Gastroesophageal sphincter (tissue), 4 donors: ENCODE measurements at places on chromosomes 11 and 22.
A peak's percentile ranks its signal among the peaks of the same experiment; 100 is the strongest.

DNA sequence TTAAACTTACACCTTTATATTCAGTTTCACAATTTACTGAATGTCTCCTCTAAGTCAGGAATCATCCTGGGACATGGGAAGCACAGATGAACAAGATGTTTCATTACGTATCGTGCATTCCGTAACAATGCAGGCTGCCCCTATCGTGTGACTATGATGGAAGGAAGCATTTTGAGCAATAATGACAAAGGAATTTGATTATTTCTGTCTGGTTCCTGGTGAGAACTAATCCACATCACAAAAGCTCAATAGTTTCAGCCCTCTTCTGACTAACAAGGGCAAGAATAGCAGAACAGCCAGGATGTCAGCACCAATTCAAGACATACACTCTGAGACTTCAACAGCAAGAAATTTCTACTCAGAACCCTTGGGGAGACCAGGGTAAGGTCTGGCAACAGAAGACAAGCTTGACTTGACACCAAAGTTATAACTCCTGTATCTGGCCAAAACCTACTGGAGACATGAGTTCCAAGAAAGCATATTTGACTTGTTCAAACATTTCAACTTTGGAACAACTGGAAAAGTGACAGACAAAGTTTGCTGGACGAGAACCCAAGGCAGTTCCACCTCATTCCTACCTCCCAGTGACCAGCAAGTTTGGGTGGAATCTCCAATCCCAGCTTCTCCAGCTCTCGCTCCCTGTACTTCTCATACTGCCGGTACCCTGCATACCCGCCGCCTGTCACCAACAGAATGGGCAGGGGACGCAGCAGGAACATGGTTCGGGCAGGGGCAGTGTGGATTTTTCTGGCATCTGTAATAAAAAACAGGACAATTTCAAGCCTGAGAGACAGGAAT is 14.3 kb downstream of the PISD start:
- no peak for ATAC-seq

- no peak for ATAC-seq
Measured at GRCh38 chr11:88411265-88411664, 73.7 kb upstream of the CTSC start.

GRCh38 chr11:115067900-115068530 is 389.7 kb downstream of the NXPE2 start:
- no peak for ATAC-seq

DNA sequence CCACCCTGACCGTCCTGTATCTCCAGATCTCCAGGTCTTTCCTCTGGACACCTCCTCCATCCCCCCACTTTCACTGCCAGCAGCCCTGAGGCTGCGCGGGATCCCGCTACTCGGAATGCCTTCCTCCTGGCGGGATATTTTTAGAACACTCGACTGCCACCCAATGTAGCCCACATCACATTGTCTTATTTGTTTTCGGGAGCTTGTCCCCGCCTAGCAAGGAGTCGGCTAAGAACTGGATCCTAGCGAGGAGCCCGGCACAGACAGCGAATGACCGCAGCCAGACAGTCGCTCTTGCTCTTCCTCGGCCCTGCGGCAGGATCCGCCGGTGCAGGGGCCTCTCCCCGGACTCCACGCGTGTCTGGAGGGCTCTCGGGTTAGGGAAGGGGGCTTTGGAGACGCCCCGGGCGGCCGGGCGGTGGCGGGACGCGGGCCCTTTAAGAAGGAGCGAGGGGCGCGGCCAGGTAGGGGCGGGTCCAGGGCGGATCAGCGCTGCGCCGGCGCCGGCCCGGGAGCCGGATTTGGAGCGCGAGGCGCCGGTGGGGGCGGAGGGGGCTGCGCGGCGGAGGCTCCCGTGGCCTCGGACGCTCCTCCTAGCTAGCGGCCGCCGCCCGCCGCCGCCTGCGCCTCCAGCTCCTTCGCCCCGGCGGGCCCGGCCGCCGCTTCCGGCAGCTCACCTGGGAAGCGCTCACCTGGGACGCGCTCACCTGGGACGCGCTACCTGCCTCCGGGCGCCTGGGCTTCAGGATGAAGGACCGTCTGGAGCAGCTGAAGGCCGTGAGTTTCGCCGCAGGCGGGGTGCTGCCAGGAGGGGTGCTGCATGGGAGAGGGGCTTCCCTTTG is at the start of gene STX3:
TSS of gene STX3 (plus strand) at position 518 of the 842 bp plus-strand sequence. CDS start at position 748, 230 bp downstream.
- peak; percentile 88 for ATAC-seq

- no peak for ATAC-seq
Measured at GRCh38 chr11:78940500-78941225, 366.0 kb upstream of the NARS2 start.

- no peak for ATAC-seq
Measured at GRCh38 chr22:46090631-46091201, 59.6 kb upstream of the PPARA start.

DNA sequence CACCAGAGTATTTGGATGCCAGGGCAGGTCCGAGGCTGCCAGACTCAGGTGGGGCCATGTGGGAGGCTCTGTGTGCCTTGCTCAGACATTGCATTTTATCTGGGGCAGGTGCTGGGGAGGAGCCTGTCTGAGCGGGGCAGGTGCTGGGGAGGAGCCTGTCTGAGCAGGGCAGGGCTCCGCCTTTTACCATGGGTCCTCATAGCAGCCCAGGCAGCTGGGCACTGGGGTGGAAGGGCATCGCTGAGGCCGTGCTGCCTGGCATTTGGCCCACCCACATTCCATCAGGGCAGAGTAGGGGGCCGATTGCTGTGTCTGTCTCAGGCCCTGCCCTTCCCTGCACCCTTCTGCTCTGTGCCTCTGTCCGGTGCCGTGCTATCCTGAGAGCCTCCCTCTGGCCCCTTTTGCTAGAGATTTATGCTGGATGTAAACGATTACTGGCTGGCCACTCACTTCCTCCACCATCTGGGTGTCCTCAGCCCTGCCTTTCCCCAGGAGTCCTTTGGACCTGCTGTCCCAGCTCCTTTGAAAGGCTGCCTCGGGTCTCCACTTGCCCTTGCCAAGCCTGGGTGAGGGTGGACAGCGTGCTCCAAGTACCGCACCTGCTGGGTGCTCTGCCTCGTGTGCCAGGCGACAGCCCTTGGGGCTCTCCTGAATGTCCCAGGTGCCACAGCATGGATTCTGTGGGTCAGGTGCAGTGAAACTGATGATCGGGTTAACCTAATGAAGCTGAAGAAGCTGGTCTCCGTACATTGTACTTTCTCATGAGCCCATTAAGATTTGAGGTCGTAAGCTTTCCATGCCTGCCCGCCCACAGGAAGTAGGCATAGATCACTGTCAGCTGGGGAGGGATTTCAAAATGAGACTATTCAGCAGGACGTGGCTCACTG is 281.6 kb downstream of the TBC1D22A start:
- ATAC-seq, result no peak

- ATAC-seq, result peak; percentile 16
Measured at GRCh38 chr11:27700351-27701301, at the start of gene BDNF. TSS of gene BDNF (minus strand) at chr11:27700455. CDS start at chr11:27658564, 41,891 bp downstream.

DNA sequence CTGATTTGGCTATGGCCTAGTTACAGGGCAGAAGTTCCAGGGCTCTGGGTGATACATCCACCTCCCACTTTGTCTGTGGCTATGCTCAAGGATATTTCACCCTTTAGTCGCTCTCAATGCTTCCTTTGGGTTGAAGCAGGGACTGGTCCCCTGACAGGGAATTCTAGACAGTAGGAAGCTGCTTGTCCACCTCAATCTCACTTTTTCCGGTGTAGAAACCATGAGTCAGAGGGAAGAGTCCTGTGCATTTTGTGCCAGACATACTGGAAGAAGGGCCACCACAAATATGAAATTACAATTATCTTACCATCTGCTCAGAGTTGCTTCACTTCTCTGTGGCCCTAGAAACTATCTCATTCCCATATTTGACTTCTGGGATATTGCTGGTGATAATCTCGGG is 413.7 kb upstream of the FAT3 start:
- ATAC-seq, result no peak

GRCh38 chr11:108854346-108854745 is 189.5 kb downstream of the DDX10 start:
- ATAC-seq, result no peak

DNA sequence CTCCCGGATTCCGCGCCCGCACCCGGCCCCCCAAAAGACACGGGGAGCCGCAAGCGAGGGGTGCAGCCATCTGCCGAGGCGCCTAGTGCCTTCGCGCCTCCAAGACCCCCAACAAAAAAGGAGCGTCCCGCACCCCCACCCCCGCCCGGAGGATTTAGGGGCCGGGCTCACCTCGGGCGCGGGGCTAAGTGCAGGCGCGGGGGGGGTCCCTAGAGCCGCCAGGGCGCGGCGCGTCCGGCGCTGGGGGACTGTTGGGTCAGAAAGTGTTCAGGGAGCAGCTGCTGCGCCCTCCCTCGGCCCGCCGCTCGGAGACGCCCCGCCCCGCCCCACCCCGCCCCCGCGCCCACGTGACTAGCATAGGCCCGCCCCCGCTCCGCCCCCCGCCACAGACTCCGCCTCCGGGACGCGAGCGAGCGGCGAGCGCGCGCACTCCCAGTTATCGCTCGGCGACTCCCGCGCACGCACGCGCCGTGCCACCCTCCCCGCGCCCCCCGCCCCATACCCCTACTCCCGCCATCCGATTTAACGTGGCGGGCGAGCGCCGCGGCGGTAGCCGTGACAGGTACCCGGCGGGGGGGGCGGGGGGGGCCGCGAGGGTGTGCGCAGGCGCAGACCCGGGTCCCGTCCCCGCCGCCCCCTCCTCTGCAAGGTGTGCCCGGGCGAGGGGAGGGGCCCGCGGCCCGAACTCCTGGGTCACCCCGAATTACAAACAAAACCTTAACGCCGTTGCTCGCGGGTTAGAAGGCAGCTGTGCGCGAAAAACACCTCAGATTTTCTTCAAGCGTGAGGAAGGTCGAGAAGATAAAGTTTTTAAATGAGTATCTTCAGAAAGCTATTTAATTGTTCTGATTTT is 56.2 kb downstream of the KCNJ4 start:
- ATAC-seq, result peak; percentile 89

DNA sequence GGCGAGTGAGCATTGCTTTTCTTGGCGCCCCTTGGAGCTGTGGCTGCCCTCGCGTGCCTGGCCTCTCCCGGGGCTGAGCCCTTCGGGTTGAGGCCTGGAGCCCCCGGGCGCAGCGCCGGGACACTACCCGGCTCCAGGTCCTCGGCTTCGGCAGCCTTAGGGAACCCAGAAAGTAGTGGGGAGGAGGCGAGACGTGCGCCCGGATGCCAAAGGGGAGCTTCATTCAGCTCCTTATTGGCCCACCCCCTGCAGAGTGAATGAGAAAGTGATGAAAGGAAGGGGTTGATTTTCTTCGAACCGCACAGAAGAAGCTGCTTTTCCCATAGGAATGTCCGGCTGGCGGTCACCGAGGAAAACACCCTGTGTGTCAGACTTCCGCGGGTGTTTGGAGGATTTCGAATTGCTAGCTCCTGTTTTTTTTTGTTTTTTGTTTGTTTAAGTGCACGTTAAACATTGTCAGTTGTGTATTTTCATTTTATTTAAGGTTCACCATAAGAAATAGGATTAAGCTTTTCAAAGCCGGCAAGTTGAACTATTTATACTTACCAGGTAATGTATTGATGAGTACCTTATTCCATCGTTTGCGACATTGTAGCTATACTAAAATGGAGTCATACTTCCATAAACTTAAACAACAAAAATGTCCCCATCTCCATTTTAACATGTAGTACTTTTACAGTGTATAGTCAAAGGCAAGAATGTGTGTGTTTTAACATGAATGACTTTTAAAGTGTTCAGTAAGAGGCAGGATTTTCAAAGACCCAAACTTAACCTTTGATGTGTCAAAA is 841 bp upstream of the EIF4G2 start:
- peak; percentile 35 for ATAC-seq

- ATAC-seq, result no peak
Measured at GRCh38 chr11:133902506-133902905, 54.3 kb downstream of the IGSF9B start.

GRCh38 chr11:101428918-101429317 is 154.9 kb downstream of the TRPC6 start:
- ATAC-seq, result no peak

GRCh38 chr11:84564867-84565184 is 1062.3 kb downstream of the DLG2 start:
- no peak for ATAC-seq

DNA sequence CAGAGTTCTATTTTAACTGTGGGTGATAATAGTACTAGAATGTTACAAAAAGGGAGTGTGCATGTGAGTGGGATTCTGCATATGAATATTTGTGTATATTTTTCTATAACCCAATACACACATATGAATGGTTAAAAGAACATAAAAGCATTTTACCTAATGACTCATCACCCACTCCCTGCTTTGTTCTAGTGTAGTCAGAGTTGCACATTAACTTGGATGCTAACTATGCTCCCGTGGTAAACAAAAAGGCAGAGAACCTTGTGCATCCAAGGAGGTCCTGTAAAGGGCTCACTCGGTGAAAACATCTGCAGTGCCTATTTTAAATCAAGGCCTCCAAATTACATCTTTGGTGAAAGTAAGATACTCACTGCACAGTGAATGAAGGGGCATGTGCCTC is 1289.4 kb downstream of the LRRC4C start:
- no peak for ATAC-seq

DNA sequence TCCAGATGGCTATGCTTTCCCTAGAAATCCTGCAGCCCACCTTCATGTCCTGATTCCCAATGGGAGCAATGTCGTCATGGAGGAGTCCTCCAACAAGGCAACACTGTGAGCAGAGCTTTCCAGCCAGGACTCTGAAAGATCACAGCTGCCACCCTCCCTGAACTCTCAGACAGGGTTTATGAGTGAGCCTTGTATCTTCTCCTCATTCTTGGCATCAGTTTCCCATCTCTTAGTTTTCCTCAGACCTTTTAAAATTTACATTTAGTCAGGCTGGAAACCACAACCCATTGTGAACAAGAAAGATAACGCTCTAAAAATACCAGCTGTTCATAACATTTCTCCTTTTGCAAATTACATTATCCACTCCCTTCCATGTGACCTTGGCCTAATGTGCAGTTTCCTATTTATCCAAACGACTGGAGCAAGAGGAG is 15.6 kb upstream of the LYVE1 start:
- no peak for ATAC-seq

GRCh38 chr11:109862835-109863234 is 230.4 kb upstream of the ZC3H12C start:
- no peak for ATAC-seq

DNA sequence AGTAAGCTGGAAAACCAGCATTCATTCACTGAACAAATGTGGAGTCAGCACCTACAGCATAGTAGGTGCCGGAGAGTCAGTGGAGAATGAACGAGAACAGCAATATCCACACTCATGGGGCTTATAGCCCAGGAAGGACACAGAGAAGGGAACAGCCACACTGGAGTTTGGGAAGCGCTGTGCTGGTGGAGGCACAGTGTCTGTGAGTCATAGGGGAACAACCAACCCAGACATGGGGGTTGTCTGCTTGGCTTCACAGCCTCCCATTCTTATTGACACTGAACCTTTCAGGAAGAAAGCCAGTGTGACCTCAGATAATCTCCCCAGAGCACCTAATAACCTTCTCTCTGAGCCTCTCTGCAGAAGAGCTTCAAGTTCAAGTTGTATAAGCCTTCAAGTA is 56.6 kb upstream of the UBASH3B start:
- no peak for ATAC-seq
